ENCODE measurements at places on chromosomes 7 and 10.

- DNase-seq, result peak; percentile 87
Observed at GRCh38 chr10:6382081-6382480, 179.3 kb downstream of the PFKFB3 start.

GRCh38 chr10:68489919-68490318, 18.1 kb upstream of the DNA2 start:
- DNase-seq, result no peak

- no peak for DNase-seq
Observed at GRCh38 chr10:46319389-46319788, 32.6 kb downstream of the ANTXRL start.

GRCh38 chr10:79994556-79994955, 45.7 kb upstream of the SFTPD start:
- DNase-seq, result no peak

DNA sequence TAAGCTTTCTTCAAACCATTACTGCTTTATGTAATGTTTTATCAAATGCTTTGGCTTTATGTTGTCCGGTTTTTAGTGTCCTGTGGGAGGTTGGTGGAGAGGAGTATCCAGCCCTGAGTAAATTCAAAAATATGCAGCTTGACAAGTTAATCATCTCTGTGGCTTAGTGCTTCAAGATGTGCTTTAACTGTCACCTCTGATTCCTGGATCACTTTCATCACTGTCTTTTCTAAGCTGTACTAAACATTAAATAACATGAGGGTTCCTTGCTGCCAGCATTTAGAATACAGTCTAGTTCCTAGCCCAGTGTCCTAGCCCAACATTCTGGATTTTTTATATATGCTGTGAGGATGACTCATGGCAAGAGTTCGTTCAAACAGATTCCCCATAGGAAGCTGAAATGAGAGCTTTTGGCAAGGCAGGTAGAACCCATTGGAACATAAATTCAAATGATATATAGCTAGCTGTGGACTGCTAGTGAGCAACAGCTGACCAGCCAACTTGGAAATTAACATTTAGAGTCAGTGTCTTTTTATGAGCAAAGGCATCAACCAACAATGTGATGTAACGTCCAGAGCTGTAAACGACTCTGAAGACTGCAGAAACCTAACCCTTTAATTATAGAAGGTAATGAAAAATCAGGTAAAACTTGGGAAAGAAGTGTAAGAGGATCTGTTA, 80.6 kb upstream of the OIT3 start:
- no peak for DNase-seq

GRCh38 chr10:16787361-16787791, 29.8 kb downstream of the RSU1 start:
- no peak for DNase-seq

DNA sequence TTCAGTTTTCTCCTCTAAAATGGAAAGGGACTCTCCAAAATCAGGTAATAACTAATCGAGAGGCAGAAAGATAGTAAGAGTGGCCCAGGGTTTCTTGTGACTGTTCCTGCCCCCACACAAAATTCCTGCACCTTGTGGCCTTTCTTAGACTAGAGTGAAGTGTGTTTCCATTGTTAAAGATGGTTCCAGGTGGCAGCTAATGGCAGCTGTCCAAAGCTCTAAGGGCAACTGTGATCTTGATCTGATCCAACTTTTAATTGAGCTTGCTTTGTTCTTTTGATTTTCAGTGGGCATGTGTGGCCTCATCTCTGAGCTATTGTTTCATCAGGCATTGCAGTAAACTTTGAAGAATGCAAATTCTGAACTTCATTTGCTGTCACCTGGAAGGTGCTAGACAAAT, 19.4 kb downstream of the ACSL5 start:
- no peak for DNase-seq

DNA sequence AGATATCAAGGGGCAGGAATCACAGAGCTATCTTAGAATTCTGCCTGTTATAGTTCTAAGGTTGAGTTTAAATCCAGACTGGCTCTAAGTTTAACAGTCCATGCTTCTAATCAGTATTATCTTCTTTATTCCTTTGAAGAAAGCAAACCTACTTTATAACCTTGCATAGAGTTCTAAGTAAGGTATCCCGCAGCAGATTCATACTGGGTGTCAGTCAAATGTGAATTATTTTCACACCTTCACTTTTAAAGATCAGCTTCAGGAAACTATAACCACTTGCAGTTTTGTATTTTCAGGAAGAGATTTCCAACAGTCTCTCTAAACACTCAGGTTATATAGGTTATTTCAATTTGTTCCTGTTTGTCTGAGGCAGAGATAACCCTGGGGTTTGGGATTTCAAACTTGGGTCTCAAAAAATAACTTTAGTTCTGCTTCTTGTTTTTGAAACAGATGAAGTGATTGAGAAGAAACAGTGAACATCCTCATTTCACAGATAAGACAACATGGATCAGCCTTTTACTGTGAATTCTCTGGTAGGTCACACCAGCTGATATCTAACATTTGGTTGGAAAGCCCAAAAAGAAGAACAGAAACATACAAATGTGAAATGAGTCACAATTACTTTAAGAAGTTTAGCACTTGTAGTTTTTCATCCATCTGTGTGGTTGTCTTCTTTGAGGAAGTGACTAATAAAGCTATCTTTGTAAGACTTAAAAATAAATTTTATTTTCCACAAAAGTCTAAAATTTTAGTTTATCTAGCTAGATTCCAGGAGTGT, 21.4 kb downstream of the STAMBPL1 start:
- no peak for DNase-seq

DNA sequence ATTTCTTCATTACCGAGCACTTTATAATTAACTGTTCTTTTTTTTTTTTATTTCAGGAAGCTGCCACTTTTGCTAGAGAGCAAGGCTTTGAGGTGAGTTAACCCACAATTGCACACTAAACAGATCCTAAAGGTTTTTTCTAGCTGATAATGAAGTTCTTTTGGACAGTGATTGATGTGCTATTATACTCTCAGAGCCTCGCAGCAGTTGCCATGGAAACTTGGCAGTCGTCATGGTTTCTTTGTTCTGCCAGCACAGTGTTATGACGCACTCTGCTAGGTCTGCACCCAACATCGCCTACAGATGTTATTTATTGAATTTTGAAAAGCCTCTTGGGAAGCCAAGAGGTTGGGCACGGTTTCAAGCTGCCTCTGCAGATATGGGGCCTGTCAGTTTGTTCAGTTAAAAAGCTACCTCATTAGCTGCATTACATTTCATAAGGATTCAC, 237.2 kb upstream of the KAT6B start:
- no peak for DNase-seq
